ENCODE measurements at places on chromosomes 4 and X.

GRCh38 chrX:86154553-86154952, 6.3 kb downstream of the DACH2 start:
- no peak for DNase-seq

GRCh38 chrX:45601052-45601451, 400.4 kb upstream of the DIPK2B start:
- no peak for DNase-seq

DNA sequence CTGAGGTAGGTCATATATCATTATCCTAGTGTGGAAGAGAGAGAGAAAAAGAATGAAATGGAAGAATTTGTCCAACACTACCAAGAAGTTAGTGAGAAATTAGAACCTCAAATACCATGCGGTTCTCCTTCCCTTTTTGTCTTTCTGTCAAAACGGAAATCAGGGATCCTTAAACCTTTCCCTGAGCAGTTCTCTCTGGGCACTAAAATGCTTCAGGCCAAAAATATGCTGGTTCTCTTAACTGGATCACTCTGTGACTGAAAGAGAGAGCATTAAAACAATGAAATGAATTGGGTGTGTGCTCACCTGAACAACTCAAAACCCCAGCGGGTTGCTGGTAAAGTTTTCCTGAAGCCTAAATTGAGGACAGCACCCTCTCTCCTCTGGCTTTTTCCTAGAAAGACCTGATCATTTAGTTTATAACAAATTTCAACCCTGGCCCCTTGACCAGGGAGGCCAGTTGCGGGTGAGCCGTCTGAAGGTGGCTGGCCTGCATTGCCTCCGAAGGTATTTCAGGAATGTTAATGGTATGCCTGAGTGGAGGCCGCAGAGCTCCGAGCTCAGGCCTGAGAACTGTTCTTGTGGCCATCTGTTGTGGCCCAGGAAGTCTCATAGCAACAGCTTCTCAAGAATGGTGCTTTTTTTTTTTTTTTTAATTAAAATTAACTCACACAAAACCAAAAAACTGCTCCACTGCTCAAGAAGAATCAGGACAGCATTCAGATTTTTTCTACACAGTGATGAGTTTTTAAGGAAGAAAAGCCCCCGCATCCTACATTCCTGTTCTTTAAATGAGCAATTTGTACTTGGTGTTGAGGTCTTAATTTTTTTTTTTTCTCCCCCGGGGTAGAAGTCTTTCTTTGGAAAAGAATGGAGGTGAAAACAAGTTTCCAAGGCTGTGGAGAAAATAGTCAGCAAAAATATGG, 155.1 kb downstream of the SHROOM3 start:
- DNase-seq: no peak

GRCh38 chr4:149999485-150000074, 78.7 kb upstream of the DCLK2 start:
- DNase-seq: no peak

GRCh38 chr4:9988363-9988749, 32.9 kb downstream of the SLC2A9 start:
- no peak for DNase-seq

GRCh38 chr4:100929135-100929534, 411.3 kb upstream of the EMCN start:
- DNase-seq: no peak

DNA sequence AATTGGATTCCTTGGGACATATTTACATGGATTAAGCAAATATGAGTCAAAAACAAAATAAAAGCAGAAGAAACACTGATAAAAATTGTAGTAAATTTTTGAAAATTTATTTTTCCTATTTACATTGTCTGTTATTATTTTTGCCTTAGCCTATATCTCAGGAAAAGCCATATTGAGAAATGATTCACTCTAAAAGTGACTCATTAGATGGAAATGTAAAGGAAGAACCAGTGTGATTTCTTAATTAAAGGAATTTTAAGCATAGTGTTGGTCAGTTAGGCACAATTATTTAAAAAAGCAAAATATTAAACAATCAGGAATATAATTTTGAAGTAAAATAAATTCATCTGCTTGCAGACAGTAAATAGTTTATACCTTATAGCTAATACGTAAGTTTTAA, 167.4 kb upstream of the NAP1L5 start:
- DNase-seq: no peak

DNA sequence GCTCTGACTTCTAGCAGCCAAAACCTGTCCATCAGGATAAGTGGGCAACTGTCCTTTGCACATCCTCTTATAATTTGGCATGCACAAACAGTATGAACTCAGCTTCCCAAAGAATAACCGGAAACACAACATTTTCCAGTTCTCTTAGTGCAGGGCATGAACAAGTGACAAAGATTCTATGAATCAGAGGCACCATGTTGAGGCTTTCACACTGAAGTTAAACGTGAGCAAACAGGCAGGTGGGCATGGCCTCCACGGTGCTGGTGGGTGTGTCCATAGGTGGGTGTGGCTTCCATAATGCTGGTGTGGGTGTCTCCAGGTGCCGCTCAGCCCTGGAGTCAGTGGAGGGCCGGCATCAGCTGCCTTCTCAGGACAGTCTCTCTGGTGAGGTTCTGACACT, 196.5 kb downstream of the SMIM20 start:
- DNase-seq: no peak

DNA sequence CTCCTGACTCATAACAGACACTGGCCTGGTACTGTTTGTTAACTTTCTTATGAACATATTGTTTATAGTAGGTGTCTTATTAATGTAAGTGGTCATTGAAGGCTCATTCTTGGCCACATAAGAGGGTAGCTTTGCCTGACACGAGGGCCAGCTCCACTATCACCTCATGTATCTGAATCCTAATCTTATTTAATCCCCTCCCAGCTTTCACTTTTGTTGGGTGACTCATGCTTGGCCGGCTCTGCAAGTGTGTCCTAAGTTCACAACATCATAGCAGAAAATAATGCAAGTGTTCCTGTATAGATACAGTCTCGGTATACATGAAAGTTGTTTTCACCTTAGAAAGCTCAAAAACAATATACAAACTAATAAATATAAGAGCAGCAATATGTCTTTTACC, 283.8 kb downstream of the IQCM start:
- DNase-seq: no peak

DNA sequence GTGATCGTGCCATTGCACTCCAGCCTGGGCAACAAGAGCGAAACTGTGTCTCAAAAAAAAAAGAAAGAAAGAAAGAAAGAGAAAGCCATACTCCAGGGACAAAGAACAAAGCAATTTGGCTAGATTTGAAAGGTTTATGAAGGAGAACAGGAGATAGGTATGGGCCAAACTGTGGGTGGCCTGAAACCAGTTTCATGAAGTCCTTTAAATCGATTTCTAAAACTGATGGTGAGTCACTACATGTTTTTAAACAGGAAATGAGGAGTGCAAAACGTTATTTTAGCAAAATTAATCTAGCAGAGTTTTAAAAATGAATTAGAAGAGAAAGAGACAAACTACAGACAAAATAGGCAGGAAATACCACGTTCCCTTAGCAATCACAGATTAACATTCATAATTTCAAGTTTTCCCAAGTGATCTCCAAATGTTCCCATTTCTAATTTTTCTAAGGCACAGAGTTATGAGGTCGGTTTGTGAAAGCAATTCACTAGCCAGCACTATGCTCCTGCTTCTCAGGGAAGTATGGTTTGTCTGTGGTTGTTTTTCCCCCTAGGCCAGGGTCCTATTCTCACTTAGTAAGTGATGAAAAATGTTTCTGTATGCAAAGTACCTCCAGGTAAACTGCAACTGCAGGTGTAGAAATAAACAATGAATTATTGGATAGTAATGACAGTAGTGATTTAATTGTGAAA, 190.6 kb downstream of the PPP3CA start:
- no peak for DNase-seq

DNA sequence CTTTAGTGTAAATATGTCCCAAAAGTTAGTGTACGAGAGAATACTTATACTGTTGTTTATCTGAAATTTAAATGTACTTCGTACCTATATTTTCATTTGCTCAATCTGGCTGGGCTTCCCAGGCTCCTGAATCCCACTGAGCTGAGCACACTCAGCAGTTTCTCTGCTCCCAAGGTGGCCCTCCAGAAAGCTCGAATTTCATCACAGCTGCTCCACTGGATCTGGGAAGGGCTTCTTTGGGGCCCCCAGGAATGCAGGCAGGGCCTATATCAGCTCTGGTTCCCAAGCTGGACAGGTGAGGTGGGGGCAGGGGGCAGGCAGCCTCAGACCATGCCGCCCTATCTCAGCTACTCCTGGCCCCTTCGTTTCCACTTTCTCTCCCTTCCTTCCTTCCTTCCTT, 1.5 kb upstream of the FATE1 start:
- no peak for DNase-seq

- no peak for DNase-seq
These were observed at the start of gene TACR3 for GRCh38 chr4:103719830-103720207. Gene TACR3, minus strand, starts transcription at chr4:103719985. Its CDS starts 310 bp downstream, at chr4:103719675.

DNA sequence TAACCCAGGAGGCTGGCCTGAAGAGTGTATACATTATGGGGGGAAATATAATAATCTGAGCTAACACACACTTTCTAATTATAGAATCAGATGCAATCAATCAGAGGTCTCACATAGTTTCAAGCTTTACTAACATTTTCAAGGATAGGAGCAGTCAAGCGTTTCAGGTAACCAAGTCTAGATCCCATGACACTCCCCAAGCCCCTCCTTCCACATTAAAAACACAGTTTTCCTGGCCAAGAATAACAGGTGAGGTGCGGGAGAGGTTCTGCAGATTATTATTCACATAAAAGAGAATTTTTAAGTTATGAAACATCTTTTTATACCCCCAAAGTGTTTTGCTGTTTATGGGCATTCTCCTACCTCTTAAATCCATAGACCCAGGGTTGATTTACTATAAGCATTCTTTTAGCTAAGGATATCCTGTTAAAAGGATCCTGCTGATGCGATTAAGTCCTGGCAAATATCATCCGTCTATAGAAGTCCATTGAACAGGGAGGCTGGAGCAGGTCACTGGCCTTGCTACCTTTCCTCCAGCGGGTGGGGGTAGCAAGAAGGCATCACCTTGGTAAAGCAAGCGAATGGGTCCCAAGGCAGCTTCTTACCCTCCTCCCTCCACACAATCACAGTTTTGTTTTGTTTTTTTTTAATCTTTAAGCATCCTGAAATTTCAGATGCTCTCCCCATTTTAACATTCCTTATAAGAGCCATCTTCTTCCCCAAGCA, 104.7 kb upstream of the GPM6A start:
- DNase-seq: no peak

DNA sequence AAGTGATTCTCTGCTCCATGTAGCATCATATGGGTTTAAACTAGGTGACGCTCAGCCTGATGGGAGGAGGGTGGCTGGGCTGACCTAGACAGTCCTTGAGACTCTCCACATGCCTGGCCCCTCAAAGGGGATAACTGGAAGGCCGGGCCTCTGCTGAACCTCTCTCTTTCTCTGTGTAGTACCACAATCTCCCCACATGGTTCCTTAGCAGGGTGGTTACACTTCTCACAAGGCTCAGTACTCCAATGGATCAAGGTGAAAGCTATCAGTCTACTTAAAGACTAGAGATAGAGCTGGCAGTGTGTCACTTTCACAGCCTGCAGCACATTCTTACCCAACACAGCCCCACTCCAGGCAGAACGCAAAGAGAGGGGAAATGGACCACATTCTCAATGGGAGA, 80.4 kb downstream of the LDB2 start:
- no peak for DNase-seq

DNA sequence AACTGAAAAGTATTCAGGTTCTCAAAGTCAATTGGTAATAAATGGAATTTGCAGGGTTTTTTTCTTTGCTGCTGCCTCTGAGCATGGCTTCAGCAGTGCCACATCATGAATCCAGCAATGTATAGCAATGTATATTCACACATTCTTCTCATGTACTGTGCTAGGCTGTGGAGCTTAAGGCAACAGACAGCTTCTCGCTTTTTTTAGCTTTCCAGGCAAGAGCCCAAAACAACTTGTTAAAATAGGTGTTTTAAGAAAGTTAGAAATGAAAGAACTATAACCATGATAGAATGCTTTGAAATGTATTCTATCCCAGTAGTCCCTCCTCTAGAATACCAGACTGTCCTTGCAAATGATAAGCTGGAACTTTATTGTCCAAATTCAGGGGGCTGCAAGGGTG, 30.4 kb downstream of the SMIM43 start:
- DNase-seq: no peak

GRCh38 chr4:155592938-155593297, 73.7 kb upstream of the GUCY1A1 start:
- no peak for DNase-seq

GRCh38 chrX:74422576-74423288, 1.4 kb downstream of the SLC16A2 start:
- DNase-seq: no peak

- DNase-seq: no peak
These were observed 14.3 kb downstream of the CCDC160 start for GRCh38 chrX:134251241-134251640.

DNA sequence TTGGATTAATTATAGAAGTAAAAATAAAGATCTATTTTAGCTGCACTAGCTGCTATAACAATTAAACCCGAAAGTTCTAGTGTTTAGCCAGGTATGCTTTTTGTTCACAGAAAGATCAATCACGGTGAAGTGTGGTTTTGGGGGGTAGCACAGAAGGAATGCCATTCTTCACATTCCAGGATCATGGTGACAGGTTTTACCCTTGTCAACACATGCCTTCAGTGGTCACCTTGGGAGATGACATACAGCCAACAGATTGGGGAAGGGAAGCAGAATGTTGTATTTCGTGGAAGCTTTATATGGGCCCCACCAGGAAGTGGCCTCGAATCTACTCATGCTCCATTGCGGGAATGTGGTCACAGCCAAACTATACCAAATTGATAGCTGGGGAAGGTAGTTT, 753.6 kb downstream of the RAPGEF2 start:
- DNase-seq: no peak

DNA sequence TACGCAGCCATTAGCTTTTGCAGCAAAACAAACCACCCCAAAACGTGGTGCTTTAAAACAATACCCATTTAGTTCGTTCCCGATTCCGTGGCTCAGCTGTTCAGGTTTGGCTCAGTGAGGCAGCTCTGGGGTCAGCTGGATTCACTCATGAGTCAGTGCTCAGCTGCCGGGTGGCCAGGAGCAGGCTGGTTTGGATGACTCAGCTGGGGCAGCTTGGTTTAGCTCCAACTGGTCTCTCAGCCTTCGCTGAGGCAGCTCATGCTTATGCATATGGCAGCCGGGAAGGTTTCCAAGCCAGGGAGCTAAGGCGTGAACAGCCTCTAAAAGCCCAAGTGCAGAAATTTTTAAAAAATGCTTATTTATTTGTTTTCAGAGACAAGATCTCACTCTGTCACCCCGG, 13.3 kb upstream of the CD99 start:
- DNase-seq: no peak

DNA sequence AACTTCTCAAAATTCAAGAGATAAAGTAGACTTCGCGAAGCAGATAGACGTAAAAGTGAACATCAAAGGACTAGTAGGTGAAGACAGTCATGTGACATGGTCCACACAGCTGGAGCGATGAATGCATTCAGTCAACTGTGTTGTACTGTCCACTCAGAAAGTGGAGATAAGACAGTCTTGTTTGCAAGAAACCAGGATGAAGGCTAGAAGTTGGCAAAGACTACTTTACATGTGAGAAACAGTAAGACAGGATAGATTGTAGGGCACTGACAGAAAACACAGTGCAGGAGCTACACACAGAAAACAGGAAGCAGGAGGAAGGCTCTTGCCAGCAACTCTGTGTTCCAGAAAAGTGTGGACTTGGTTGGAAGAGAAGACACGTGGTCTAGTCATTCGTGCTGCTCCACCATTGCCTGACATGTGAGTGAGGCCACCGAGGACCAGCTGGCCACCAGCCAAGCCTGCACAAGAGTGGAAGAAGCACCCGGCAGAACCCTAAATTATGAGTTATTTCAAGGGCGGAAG, 78.9 kb downstream of the FAT1 start:
- no peak for DNase-seq

Data from NCI-H1417 treated with DMSO at 0.1 percent for 48 hours (cell line).